ENCODE measurements at places on chromosomes 1 and 21.

GRCh38 chr1:37922767-37923550 lies 23.9 kb downstream of the INPP5B start:
- DNase-seq: no peak

- DNase-seq: no peak
These were observed 29.0 kb downstream of the ATP2B4 start for GRCh38 chr1:203655671-203656070.

GRCh38 chr1:163725551-163725950 lies 403.8 kb downstream of the NUF2 start:
- no peak for DNase-seq

DNA sequence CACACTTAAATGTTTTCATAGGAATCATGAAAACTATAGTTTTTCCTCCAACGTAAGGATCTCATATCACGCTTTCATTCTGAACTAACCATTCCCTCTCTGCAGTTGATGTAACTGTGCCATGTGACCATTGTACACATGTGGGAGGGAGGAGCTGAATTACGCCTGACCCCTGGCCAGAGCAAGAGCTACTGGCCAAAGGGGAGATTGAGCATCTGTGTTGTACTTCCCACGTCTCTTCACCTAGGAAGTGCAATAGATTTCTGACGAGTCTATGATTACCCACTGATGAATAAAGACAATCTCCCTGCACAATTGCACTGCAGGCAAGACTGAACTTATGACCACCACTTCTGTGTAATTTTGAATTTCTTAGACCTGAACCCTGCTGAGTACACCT lies 24.0 kb downstream of the PTPRC start:
- DNase-seq: no peak

DNA sequence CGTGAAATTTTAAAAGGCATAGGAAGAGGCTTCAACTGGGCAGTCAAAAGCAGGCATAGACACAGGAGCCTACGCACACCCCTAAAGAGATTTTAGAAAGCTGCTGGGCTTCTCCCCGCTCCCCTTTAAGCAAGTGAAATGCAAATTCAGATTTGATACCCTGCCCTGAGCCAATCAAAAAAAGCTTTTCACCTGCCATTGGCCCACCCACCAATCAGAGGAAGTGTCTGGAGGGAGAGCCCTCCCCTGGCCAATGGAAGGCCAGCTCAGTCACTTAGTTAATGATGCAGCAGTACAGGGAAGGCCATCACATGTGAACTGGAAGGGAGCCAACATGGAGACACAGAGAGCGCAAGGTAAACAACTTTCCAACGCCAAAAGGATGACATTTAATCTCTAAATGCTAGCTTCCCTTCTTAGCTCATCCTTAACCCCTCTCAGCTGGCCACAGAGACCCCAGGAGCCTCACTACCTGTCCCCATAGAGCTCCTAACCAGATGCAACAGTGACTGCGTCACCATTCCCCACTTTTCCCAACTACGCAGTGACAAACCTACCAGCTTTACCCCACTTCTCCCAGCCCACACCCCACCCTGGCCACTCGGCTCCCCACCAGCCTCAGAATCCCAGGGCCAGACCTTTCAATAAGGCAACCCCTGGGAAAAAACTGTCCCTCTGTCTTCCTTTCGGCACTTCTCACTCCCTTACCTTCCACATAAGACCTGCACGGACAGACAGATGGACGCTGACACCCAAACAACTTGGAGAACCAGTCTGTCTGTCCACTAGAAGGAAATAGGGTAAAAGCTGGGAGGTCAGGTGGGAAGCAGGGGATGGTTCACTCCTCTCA lies 71.0 kb downstream of the CD46 start:
- peak; percentile 40 for DNase-seq

GRCh38 chr1:243786531-243786930 lies 63.5 kb downstream of the AKT3 start:
- no peak for DNase-seq

DNA sequence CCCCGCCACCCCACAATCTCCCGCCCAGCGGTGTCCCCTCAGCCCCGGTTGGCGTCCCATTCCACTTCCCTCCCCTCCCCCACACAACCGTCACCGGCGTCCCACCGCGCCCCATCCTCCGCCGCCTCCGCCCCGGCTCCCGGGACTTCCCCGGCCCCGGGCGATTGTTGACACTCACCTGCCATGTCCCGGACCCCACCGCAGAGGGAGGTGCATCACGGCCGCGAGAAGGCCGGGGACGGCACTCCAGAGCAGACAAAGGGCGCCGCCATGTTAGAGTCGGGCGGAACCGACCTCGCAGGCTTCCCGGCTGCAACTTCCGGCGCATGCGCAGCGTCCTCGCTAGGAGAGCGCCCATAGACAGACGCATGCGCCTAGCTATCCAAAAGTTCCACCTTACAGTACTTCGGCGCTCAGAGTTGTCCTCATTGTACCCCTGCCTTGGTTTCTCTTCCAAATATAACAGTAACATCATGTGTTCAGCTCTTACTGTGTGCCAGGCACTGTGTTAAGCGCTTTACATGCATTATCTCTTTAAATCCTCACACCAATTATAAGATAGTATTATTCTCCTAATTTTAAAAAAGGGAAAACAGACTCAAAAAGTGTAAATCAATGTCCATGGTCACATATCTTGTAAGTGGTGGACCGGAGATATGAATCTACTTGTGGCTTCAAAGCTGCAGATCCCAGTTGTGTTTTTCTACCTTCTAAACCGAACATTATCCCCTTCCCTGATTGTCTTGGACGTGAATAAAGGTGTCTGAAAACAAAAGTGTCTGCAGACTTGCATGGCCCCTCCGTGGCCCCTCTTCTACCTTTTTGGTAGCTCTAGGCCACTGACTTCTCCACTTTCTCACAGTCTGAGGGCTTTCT lies at the start of gene ZBTB17:
Gene ZBTB17 (minus strand): TSS at position 297 of the 876 bp plus-strand sequence. CDS start 27,606 bp downstream, outside the sequence.
- peak; percentile 91 for DNase-seq

DNA sequence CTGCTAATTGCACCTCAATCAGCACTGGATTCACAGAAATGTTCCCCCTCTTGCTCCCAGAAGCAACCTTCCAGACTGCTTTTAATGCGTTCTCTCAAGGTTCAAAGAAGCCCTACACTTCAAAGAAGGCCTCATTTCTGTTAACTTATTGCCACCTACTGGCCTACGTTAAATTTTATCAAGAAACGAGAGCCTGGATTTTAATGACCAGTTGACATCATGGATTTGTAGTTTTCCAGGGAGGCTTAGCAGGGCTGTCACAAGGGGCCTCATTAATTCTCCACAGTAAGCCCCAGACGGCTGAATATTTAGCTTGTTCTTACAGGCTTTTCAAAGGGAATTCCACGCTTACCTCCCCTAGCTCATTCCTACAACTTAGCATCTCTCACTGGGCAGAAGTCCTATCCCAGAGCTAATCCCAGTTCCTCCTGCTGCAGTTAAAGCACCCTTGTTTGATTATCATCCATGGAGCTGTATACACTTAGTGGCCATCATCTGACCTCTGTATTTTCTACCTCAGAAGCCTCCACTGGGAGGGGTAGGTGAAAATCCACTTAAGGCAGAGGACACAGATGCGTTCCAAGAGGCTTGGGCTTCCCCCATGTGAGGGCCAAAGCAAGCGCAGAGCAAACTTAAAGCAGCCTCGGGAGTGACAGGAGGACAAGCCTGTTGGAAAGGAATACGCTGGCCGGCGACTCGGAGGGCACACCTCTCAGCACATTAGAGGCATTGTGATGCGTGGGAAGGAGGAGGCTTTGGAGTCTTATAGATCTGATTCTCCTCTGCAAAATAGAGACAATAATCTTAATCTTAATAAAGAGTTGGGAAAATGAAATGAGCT lies 32.2 kb upstream of the CYP4X1 start:
- no peak for DNase-seq

DNA sequence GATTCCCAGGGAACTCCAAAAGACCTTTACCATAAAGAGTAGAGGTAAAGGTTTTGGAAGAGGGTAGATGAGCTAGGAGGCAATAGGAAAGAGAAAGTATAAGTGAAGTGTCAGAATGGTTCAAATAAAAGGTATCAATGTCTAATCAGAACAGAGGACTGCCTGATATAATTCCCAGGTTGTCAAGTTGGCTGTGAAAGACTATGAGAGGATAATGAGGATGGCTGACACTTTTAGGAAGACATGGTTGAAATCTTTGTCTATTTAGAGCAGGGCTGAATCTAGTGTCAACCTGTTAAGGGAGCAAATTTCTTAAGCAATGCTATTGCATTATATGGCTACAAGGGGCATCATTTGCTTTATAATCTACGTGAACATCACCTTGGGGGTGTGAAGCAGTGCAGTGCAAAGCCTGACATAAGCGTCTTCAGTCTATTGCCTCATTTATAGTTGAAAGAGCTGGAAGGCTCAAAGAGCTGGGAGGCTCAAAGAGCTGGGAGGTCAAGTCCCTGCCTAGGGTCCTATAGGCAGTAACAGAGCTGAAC lies 308.3 kb upstream of the DEPDC1 start:
- DNase-seq: no peak
